GM18507 (cell line): ENCODE measurements at places on chromosomes 2 and 18.

GRCh38 chr2:177393203-177393755 is 706 bp downstream of the AGPS start:
- no peak for DNase-seq

- no peak for DNase-seq
These were observed 238.9 kb downstream of the FHOD3 start for GRCh38 chr18:36536426-36536825.

- DNase-seq = no peak
These were observed 116.2 kb downstream of the USP34 start for GRCh38 chr2:61354543-61355197.

DNA sequence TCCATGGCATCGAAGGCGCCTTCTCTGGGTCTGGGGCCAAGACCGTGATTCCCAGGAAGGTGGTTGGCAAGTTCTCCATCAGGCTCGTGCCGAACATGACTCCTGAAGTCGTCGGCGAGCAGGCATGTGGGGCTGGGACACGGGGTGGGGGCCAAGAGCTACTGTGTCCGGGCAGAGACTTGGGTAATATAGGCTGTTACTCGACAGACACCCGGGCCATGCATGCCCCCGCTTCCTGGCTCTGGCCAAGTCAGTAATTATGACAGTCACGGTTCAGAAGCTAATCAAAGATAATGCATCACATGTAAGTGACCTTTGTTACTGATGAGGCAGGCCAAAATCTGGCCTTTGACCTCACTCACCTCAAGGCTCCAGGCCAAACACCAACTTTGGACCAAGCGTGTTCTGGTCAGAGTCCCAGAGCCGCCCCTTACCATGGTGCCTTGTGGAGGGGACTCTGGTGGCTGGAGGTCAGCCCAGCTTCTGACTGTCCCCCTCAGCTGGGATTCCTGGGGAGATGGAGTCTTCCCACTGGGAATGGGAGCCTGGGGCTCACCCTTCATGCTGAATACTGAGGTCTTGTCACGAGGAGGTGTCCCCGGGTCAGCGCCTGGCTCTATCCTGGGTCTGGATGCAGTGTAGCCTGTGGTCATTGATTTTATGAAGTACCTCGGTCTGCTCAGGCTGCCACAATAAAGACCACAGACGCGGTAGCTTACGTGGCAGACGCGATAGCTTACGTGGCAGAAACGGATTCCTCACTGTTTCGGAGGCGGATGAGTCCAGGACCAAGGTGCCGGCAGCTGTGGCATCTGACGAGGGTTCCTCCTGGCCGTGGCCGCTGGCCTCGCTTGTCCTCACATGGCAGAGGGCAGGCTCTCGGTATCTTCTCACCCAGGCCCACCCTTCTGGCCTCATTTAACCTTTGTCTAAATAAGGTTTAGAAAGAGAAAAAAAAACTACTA is 17.7 kb upstream of the CNDP1 start:
- DNase-seq = no peak

DNA sequence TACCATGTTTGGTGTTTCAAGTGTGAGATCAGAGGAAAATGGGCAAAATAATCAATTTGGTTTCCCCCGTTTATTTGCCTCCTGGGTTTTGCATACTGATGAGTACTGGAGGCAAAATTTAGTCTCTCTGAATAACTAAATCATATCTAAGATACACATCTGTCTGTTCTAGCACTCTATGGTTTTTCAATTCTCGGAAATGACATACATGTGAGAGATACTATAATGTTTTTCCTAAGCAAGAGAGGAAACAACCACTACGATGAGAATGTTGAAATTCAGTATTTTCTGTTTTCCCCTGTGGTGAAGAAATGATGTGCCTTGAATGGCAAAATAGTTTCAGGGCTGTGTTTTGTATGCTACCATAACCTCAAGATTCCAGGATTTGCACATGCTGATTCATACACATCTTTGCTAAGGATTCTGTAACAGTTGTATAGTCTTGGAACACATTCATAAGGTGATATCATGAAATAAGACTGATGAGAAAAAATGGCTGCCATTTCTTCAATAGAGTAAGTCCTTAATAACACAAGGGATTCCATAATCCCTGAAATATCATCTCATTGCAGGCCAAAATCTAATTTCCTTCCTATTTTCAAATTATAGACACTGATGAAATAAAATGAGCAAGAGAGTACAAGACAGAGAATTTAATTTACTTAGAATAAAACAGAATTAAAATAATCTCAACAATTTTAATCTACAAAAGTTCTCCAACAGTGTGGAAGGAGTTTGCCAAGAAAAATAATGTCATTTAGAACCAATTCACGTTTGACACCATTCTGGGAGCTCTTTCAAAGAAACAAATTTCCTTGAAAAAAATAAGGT is 316.6 kb downstream of the FIGN start:
- DNase-seq = no peak

DNA sequence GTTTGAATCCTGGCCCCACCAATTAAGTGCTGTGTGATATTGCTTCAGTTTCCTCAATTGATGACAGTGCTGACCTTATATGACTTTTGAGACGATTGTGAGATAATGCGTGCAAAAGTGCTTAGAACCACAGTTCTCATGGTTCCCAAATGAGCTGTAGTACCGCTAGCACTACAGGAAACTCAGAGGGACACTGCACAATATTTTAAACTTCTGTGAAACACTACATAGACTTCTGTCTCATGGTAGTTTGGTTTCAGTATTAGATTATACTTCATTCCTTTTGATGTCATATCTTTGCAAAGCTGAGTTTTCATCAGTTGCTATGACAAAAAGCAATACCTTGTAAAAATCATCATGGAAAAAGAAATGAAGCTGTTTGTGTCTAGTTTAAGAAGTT is 368.0 kb downstream of the PARD3B start:
- no peak for DNase-seq

DNA sequence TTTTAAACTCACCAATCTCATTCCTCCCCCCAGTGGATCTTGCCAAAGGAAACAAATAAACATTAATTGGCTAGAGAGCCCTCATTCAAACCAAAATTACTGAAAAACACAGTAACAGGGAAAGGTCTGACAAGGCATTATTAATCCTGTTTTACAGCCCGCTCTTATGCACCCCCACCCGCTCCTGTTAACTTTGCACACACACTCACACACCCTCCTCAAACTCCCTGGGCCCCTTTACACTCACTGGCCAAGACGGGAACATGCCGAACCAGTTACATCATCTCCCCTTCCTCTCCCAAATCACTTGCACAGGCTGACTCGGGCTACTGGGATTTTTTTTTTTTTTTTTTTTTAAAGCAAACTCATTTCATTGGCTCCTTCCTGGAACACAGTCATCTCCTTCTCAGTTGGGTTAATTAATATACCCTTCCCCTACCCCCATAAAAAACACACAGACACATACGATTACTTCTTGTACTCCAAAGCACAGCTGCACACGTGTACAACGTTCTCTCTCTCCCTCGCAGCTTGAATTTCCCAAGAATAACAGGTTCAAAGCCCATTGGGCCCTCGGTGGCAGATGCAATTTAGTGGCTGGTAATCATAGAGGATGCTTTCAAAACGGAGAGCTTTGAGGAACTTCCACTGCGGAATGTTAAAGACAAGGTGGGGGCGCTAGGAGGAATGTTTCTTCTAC is 31.8 kb downstream of the KLF7 start:
- no peak for DNase-seq

DNA sequence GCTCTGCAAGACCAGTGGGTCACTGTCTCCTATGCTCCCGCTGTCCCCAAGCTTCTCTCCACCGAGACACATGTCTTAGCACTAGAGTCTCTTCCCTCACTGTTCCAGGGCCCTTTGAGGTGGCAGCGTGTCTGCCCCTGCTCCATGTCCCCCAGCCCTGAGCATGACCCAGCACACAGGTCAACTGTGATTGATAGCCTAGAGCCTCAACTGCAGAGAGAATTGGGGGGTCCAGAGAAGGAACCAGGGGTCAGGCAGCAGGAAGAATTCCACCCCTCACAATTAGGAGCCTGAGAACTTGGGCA is 54.6 kb upstream of the ODC1 start:
- no peak for DNase-seq

- no peak for DNase-seq
These were observed 499.8 kb downstream of the SUCLG1 start for GRCh38 chr2:83959266-83959665.

GRCh38 chr18:63363951-63364350 is 3.1 kb downstream of the KDSR start:
- no peak for DNase-seq

GRCh38 chr18:10400534-10401307 is 53.7 kb upstream of the APCDD1 start:
- DNase-seq = no peak

DNA sequence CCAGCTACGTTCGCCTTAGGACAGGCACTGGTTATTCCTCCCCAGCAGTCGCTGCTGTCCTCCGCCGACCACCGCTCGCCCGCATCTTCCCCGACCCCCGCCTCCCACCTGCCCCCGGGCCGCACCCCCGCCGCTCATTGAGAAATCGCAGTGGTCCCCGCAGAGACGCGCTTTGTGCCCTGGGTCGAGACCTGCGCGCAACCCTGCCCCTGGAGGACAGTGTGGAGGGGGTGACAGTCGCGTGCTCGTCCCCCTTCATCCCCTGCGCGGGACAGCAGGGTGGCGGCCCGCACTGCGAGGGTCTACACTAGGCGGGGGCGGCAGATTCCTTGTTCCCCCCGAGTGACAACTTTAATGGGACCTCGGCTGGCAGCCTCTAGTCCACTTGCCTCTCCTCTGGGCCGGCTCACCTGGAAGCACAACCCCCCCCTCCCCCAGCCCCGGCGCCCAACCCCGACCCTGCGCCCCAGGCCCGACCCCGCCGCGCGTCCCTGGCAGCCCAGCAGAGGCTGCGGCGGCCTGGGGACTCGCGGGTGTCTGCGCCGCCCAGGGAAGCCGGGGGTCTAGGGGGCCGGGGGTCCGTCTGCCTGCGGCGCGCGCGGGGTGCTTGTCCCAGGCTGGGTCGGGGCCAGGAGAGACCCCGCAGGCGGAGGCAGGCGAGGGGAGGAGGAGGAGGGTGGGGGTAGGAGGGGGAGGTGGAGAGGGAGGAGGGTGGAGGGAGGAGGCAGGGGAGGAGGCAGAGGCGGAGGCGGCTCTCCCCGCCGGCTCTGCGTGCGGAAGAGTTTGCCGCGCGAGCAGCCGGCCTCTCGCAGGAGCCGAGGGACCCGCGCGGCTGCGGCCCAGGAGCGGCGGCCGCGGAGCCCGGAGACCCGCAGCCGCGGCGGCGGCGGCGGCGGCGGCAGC is at the start of gene NPAS2:
Gene NPAS2, plus strand, starts transcription at position 770 of the 903 bp plus-strand sequence. CDS start 84,616 bp downstream, outside the sequence.
- no peak for DNase-seq

GRCh38 chr2:221423210-221423804 is 148.8 kb downstream of the EPHA4 start:
- DNase-seq = no peak

DNA sequence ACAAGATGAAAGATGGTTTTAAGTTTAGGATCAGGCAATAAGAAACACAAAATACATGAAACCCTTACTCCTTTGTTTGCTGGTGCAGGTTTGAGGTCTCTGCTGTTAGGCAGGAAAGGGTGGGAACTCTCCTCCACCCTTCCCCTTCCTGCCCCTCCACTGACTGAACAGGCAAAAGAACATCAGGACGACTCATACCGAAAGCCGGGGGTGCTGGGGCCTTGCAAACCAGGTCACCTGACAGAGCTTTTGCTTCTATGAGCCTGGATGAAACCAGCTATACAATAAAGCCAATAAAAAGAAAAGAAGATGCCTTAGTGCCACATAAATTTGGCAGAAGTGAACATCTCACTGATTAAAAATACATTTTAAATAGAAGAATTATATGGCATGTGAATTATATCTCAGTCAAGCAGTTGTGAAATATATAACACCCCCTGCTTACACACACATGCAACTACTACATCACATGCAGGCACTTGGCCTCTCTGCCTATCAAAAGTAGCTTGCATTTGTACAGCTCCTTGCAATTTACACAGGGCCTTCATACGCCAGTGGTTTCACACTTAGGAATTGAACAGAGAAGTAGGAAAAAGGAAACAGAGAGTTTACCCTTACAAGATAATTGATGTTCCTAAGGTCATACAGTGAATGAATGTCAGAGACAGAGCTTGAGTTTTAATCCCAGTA is 215.1 kb upstream of the TRIB2 start:
- peak; percentile 50 for DNase-seq

- DNase-seq = no peak
These were observed 11.6 kb upstream of the HNMT start for GRCh38 chr2:137952586-137953129.

- DNase-seq = no peak
These were observed 32.6 kb downstream of the MYL12B start for GRCh38 chr18:3294435-3295080.

GRCh38 chr2:212223696-212224095 is 314.9 kb downstream of the ERBB4 start:
- no peak for DNase-seq

DNA sequence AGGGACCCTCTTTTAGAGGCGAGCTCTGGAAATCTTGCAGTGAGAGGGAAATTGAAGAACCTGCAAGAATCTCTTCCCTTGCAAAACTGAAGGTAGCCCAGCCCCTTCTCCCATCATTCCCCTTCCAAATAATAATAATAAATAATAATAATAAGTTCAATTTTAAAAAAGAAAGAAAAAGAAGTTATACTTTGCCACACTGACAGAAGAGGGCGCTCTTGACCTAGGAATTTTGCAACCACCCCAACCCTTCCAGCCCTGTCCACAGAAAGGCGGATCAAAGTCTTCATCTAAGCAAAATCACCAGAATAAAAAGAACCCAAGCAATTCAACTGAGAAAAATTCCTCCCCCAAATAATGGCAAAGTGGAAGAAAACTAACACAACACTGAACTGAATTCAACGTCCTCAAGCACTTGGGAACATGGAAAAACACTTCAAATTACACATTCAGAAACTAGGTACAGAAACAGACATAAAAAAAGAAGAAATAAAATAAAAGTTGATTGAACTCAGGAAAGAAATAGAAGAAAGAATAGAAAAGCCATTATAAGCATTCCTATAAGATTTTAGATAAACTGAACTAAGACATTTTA is 98.9 kb upstream of the GLS start:
- peak; percentile 17 for DNase-seq

GRCh38 chr2:235006986-235007385 is 55.2 kb downstream of the SH3BP4 start:
- no peak for DNase-seq

- DNase-seq = no peak
These were observed 144.5 kb downstream of the ACKR3 start for GRCh38 chr2:236714080-236714479.

DNA sequence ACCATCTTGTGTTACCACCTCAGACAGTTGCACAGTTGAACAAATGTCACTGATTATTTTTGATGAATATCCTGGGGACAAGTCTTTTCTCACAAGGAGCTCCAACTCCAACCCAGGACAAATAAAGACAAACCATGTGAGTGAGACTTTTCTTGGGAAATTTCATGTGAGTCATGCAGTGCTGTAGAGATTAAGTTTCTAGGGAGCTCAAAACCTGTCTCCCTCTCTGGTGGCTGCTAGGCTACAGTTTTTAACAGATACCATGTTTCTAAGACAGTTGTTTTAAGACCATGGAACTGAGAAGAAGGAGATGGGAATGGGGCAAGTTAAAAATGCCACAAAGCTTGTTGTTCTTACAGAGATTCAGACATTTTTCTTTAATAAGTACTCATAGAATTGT is 255.5 kb downstream of the RIT2 start:
- DNase-seq = no peak

- DNase-seq = no peak
These were observed 58.7 kb downstream of the DTNB start for GRCh38 chr2:25614711-25615110.

GRCh38 chr2:128666596-128666995 is 347.9 kb upstream of the HS6ST1 start:
- DNase-seq = no peak
